ENCODE measurements at places on chromosomes 1 and 21.

DNA sequence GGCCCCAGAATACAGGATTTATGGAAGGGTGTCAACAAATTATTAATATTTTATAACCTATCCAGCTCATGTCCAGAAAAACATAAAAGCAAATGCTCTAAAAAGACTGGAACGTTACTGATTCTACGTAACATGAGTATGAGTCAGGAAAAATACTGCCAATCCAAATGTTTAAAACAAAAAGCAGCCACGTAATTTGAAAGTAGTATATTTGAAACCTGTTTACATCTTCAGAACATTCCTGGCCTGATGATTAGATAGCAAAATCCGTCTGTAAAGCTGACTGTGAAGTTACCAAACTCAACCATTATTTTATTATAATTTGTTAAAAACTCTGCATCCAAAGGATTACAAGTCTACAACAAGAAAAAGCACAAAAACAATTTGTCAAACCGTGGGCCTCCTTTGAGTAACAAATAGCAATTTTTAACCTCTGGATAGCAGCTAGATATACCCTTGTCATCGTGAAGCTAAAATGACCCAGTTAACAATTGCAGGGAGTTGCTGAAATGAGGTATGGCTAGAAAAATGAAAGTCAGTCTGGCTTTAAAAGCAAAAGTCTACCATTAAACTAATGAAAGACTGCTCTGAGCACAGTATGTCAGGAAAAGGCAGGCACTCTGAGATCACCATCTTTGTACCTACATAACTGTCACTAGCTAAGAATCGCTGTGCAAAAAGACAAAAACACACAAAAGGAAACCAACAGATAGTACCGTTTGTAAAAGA is 1.2 kb downstream of the UBR4 start:
- peak; percentile 50 for DNase-seq

DNA sequence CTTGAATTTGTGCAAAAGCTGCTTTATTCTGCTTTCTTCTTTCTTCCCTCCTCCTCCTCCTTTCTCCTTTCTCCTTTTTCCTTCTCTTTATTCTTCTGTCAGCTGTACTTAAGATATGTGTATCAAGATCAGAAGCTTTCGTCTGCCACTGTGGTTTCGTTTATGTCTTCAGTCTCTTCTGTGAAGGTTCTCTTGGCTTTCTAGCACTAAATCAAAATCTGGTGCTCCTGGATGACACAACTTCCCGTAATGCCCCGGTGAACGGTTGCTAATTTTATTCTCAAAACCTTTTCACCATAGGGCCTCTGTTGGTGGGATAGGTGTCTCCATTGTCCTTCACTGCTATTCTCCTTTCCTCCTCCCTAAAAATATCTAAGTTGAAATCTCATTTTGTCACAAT is 5.0 kb downstream of the ATF6 start:
- no peak for DNase-seq

- DNase-seq: no peak
These were observed 104.2 kb upstream of the DMRTA2 start for GRCh38 chr1:50527249-50527986.

GRCh38 chr1:91725989-91726721 is 159.8 kb downstream of the TGFBR3 start:
- peak; percentile 91 for DNase-seq

GRCh38 chr1:14521622-14522021 is 76.9 kb upstream of the KAZN start:
- peak; percentile 84 for DNase-seq

DNA sequence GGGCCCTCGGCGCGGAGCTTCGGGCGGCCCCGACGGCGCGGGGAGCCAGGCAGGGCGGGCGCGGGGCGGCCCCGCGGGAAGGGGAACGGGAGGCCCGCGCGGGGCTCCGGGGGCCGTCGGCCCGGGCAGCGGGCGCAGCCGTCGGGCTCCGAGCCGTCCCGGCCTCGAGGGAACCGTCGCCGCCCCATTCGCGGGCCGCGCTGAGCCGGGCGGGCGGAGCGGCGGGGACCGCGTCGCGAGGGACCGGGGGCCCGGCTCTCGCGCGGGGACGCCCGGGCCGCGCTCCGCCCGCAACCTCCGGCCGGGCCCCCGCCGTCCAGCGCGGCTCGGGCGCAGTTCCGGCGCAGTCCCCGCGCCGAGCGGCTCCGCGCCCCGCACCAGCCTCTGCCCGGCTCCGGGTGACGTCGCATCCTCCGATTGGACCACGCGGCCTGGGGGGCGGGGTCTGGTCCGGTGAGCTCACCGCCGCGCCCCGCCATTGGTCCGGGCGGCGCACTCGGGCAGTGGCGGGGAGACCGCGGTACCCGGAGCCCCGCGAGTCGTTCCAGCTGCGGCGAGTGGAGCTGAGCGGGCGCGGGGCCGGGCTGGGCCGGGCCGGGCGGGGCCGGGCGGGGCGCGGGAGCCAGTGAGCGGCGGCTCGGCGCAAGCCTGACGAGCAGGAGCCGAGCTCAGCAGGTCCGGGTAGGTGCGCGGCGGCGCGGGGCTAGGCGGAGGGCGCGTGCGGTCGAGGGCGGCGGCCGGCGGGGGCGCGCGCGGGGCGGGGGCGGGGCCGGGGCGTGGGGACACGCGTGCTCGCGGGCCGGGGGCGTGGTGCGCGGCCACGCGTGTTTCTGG is 66.7 kb upstream of the VAMP3 start:
- peak; percentile 67 for DNase-seq

DNA sequence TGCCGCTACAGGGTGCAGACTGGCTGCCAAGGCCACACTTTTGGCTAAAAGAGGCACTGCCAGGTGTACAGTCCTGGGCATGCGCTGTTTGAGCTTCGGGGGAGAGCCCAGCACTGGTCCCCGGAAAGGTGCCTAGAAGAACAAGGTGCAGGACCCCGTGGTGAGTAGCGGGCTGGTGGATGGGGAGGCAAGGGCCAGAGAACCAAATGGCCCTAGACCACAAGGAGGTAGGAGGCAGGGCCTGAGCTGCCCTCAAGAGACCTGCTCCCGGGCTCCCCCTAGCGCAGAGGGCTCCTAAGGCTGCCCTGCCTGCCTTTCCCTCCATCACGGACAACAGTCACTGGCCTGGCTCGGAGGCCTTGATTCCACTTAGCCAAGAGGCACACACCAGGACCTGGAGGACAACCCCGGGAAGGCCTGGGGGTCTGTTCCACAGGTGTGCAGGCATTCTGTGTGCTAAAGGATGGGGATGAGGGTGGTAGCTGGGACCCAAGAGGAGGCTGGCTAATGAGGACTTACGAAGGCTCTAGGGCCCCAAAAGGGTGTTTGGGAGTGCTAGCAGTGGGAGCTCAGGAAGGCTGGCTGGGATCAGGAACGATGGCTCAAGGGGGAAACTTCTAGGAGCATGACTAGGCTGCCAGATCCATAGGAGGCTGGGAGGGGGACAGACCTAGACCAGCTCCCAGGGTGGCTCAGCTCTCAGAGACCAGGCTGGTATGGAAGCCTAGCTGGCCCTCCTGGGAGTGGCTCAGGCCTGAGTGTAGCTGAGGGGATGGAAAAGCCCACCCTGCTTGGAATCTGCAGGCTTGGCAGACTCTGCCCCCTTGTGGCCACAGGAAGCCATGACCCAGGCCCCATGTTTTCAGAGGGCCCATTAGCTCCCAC is 742 bp downstream of the ARTN start:
- DNase-seq: peak; percentile 18

DNA sequence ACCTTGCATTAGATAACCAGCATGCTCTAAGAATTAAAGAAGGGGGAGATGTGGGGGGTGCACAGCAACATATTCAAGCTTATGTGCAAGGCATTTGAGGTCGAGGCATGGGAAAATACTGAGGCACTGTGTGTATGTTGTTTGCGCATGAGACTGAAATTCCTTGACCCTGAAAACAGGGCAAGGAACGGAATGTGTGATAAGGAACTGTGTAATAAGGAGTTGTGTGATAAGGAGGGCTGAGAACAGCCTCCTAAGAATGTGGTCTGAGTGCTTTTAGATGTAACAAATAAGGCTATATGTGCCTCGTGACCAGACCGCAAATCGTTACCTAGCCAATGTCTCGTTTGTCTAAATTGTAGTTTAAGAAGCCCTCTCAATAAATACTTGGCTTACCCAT is 26.5 kb upstream of the ITLN1 start:
- DNase-seq: no peak

DNA sequence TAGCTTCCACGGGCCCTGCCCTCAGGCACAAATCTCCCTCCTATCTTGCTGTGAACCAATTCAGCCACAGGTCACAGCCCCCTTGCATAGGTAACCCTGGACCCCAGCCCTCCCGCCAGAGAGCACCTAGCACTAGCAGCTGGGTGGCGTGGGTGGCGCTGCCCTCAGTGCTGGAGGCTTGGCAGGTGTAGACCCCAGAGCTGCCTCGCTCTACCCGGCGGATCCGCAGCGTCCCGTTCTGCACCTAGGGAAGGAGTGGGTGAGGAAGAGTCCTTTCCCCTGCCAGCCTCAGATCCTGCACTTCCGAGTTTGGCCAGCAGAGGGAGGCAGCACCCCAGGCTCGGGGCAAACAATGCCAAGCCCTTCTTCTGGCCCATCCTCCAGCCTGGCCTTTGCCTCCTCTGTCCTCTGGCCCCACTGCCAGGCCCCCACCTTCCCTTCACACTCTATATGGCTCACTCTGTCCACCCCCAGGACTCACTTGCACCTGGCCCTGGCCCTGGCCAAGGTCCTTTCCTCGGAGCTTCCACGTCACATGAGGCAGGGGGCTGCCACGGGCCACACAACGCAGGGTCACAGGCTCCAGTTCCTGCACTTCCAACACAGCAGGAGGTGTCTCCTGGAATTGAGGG is 9.0 kb downstream of the IGSF9 start:
- DNase-seq: no peak

- peak; percentile 74 for DNase-seq
These were observed 36.7 kb upstream of the COP1 start for GRCh38 chr1:176243746-176244145.

- DNase-seq: no peak
These were observed 16.1 kb downstream of the CD101 start for GRCh38 chr1:117017648-117018047.

DNA sequence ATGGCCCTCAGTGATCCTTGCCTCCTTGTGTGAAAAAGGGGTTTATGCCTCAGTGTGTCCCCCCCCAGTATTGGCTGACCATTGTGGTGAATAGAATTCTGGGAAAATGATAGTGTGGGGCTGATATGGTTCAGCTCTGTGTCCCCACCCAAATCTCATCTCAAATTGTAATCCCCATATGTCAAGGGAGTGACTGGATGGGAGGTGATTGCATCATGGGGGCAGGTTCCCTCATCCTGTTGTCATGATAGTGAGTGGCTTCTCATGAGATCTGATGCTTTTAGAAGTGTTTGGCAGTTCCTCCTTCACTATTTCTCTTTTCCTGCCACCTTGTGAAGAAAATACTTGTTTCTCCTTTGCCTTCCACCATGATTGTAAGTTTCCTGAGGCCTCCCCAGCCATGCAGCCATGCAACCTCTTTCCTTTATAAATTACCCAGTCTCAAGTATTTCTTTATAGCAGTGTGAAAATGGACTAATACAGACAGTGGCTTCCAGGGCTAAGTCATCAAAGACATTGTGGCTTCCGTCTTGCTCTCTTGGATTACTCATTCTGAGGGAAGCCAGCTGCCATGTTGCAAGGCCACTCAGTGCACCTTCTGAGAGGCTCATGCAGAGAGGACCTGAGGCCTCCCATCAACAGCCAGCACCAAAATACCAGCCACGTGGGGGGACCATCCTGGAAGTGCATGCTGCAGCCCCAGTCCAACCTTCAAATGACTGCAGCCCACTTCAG is 40.6 kb upstream of the SOD1 start:
- DNase-seq: no peak

GRCh38 chr1:109827986-109828385 is 64.3 kb upstream of the EPS8L3 start:
- no peak for DNase-seq

GRCh38 chr1:246907472-246907871 is 24.3 kb downstream of the AHCTF1 start:
- peak; percentile 54 for DNase-seq

DNA sequence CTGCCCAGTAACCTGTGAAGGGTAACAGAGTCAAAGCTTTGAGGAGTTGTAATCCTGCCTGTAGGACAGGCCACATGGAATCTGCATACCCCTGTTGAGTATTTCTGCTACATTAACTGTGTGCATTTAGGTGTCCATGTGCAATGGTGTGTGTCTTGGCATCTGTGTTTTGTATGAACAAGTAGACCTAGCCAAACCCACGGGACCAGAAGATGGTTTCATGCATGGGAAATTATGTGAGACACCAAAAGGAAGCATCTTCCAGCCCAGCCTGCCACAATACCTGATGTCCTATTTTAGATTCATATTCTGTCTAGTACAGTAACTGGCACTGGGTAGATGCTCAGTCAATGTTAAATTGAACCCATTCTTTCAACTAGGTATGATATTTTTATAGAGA is 70.8 kb upstream of the KCND3 start:
- no peak for DNase-seq

DNA sequence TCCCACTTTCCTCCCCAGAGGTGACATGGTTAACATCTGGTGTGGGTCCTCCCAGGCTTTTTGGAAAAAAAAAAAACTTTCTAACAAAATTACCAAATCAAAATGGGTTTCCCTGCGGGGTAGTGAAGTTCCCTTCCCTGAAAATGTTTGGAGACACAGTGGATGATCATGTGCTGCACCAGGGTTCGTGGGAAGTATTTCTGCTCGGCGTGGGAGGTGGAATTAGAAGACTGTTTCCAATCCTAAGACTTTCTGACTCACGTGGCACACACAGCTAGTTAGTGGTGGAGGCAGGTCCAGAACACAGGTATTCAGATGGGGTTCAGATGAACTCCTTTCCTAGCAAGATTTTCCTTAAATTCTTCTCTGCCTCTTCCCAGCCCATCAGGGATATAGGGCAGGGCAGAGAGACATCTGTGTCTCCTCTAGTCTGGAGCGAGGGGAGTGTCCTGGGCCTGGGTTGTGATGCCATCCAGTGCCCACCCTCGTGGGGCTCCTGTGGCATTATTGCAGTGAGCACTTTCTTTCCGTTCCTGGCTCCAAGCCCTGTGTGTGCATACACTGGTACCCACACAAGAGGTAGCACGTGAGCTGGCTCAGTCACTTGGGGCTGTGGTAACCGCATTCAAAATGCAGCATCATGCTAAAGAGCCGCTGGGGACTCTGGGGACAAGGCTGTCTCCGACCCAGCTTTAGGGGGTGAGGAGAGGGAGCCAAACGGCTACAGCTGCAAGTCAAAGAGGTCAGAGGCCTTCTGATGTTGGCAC is 27.5 kb downstream of the KCNC4 start:
- no peak for DNase-seq

- DNase-seq: no peak
These were observed 24.9 kb downstream of the SUSD4 start for GRCh38 chr1:223338811-223339746.

- DNase-seq: no peak
These were observed 55.5 kb downstream of the TRABD2B start for GRCh38 chr1:47941609-47942239.

GRCh38 chr1:206506405-206507283 is 687 bp upstream of the RASSF5 start:
- DNase-seq: no peak

Measured in stromal cell of bone marrow (primary cell).